Activated T-cell treated with anti-CD3 and anti-CD28 coated beads, Interleukin-2, amount 50 U/mL, for 24 hours (primary cell): ENCODE measurements at places on chromosomes 5 and 9.

GRCh38 chr5:135649435-135649834 lies 70.6 kb upstream of the CXCL14 start:
- DNase-seq: no peak
- H3K27me3 ChIP-seq: no peaks in the 10 kb centered on the region
- H3K36me3 ChIP-seq: no peaks in the 10 kb centered on the region

GRCh38 chr5:122415030-122415800 lies 103.2 kb downstream of the SNCAIP start:
- DNase-seq: no peak
- H3K27me3 ChIP-seq: no peaks in the 10 kb centered on the region
- no peaks in the 10 kb centered on the region for H3K36me3 ChIP-seq
- no peak overlapping the region for H3K4me3 ChIP-seq

- no peak overlapping the region for H3K27ac ChIP-seq
- H3K4me3 ChIP-seq: no peak overlapping the region
- DNase-seq: no peak
- H3K36me3 ChIP-seq: no peaks in the 10 kb centered on the region
- H3K4me1 ChIP-seq: no peaks in the 10 kb centered on the region
Observed at GRCh38 chr5:168209244-168209995, 82.0 kb upstream of the WWC1 start.

GRCh38 chr9:134220311-134220710 lies 55.9 kb upstream of the RNU6ATAC start:
- no peak for DNase-seq
- no peaks in the 10 kb centered on the region for H3K4me1 ChIP-seq
- H3K4me3 ChIP-seq: no peak overlapping the region
- no peak overlapping the region for H3K27ac ChIP-seq
- no peaks in the 10 kb centered on the region for H3K27me3 ChIP-seq

DNA sequence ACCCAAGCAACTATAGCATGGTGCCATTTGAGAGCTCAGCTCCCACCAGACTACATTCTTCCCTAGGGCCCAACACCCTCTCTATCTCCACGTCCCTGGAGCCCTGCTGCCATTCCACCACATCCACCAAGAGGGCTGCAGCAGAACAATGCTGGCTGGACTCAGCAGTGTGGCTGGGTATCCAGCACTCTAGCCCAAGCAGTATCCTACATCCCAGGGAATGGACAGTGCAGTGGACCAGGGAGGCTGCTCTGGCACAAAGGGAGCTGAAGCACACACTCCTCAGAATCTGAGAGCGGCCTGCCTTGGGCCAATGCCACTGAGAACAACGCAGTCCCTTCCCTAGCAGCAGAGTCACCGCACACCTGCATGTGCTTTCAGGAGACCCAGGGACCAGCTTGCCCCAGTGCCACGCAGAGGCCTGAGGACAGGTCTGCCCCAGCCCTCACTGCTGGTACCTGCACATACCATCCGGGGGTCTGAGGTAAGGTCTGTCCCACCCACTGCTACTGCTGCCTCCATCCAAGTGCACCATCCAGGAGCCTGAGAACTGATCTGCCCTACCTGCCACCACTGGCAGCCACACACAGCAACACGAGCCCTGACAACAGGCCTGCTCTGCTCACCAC lies 95.9 kb downstream of the ZDHHC21 start:
- H3K4me3 ChIP-seq: no peak overlapping the region
- DNase-seq: no peak
- H3K4me1 ChIP-seq: no peaks in the 10 kb centered on the region
- no peak overlapping the region for H3K27ac ChIP-seq
